ENCODE measurements at places on chromosomes 5 and 9.

DNA sequence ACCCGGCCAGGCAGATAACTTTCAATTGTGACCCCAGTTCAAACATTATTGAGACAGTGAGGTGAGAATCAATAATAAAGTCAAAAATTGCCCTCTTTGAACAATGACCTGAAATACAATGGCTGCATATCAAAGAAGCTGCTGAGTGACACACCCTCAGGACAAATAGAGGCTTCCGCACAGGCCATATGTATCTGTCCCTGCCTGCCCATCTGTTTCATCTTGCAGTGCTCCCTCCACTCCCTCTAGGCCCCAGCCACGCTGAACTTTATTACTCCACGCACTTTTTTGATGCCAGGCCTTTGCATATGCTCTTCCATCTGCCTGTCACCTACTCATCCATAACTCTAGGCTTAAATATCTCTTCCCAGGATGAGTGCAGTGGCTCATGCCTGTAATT lies 15.9 kb upstream of the PFDN1 start:
- no peak for DNase-seq

- no peak for DNase-seq
Observed at GRCh38 chr5:57666582-57666981, 184.0 kb upstream of the ACTBL2 start.

GRCh38 chr5:32173267-32174010 lies 680 bp downstream of the GOLPH3 start:
- DNase-seq = peak; percentile 62

- no peak for DNase-seq
Observed at GRCh38 chr9:70053864-70054263, 10.2 kb downstream of the MAMDC2 start.

- no peak for DNase-seq
Observed at GRCh38 chr5:149961186-149961685, 678 bp downstream of the SLC26A2 start.

GRCh38 chr5:111488353-111488752 lies 24.0 kb downstream of the STARD4 start:
- no peak for DNase-seq

GRCh38 chr9:131289301-131290035 lies at the start of gene PLPP7:
Gene PLPP7 (plus strand): TSS chr9:131289723. CDS start chr9:131289998, 275 bp downstream.
- DNase-seq = no peak

- DNase-seq = no peak
Observed at GRCh38 chr9:132447346-132447745, 37.3 kb downstream of the CFAP77 start.

DNA sequence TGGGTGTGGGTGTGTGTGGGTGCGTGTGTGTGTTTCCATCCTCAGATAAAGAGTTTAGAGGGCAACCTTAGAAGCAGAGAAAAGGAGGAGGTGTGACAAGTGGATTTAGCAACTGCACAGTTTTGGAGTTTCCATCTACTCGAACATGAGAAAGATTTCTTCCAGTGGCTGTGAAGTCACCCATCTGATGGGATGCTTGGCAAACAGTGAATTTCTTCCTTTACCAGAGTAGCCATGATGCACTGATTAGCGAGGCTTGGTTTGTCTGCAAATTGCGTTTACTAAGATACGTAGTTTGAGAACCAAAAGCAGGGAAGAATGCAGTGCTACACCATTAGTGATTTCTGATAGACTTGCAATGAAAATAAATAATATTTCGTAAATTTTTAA lies 791 bp upstream of the STARD4 start:
- DNase-seq = no peak

DNA sequence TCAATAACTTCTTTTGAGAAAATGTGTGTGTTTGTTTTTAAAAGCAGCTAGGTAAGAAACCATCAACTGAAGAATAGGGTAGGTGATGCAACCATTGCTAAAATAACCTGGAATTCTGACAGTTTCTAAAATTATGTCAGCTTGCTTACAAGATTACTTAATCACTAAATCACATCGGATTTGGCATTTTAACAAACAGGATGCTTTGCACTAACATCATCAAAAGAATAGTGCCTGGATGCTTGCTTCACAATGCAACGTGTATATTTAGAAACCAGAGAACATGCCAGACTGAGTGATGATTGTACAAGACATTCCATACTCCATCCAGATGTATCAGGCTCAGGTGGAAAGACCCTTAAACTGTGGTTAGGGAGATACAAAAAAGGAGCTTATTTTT lies 43.9 kb downstream of the PAM start:
- no peak for DNase-seq

Measured in right renal cortex interstitium (tissue), 3 donors.